ENCODE measurements at places on chromosomes 2 and 18.

DNA sequence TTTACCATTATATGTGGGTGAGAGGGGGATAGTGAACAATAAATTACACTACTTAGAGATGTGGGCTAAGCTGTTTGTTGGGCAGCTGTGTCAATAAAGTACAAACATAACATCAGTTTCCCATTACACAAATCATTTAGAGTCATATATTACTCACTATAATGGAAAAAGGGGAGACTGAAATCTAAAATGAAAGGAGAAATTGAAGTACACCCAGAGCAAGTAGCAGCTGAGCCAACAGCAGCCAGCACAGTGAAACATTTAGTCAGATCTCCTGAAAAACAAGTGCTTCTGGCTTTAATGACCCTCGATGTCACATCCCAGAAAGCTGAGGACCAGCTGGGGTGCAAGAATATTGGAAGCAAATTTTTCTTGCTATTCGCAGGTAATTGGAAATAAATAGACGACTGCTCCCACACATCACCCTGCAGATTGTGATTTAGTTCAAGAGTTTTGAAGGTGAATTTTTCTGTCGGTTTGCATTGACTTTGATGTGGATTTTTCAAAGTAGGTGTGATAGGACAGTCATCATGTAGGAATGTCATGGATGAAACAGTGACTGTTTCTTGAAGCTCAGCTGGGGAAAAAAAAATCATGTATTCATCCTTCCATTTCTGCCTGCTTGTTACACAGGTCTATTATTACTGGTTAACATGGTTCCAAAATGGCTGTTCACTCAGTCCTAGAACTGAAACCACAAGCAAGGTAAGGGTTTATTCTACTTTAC, 1607.3 kb upstream of the CELF4 start:
- no peak for DNase-seq

- no peak for DNase-seq
Measured at GRCh38 chr2:143616452-143616851, 487.2 kb downstream of the ARHGAP15 start.

DNA sequence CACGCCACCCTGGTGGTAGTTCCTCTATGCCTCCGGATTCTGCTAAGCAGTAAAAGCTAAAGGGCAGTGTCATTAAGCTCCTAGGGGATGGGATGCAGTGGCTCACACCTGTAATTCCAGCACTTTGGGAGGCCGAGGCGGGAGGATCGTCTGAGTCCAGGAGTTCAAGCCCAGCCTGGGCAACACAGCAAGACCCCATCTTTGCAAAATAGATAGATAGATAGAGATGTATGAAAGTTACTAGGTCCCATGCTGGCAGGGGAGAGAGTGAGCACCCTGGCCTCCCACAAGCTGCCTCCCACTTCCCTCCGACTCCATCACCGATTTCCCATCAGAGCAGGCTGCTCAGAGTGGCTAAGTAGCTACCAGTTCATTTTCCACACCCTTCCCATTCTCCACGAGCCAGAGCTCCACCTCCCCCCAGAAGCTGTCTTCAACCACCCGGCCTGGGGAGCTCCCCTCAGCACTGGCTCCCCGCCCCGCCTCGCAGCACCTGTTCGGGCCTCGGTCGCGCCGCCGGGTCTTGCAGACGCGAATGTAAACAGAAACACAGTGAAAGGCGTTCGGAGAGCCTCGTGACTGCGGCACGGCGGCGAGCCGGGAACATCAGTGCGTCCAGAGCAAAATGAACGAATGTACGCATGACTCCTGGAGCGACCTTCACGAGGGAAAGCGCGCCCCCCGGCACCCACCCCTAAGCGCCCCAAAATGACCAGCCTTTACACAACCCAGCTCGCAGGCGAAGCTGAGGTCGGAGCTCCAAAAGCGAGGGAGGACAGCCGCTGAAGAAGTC, 598 bp upstream of the CEP68 start:
- no peak for DNase-seq

DNA sequence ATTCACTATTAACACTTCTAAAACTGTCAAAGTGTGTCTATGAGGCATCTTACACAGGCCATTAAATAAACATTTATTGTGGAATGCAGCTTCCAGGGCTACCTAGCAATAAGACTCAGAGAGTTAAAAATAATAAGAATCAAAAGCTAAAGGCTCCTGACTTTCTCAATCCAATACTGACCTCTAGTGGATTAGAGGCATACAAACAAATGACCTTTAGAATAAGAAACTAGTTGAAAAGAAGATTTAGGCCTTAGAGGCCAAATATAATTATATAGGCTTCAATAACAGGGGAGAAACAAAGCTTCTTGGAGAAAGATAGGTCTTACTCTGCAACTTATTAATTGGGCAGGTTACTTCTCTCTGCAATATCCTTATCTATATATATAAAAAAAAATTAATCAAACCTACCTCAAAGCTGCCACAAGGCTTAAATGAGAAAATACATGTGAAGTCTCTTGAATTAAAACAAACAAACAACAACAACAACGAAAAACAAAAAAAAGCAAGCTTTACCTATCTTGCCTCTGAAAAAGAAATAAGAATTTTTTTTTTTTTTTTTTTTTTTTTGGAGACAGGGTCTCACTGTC, 246.1 kb downstream of the EXOC6B start:
- DNase-seq: no peak

- DNase-seq: no peak
Measured at GRCh38 chr2:177317443-177317842, 52.9 kb upstream of the NFE2L2 start.

DNA sequence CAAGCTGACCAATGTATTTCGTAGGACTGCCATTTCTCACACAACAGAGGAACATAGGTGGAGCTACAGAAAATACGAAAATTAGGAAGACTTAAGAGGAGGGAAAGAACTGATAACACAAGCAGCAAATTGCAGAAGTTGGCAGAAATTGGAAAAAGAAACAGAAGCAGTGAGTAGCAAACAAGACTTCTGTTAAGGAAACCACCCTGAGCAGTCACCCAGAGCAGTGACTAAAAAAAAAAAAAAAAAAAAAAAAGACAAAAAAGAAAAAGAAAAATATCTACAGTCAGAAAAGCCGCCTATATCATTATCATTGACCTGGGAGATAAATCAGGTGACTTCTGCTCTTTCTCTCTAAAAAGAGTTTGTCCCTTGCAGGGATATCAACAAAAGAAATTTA, 21.4 kb downstream of the STK17B start:
- DNase-seq: no peak

DNA sequence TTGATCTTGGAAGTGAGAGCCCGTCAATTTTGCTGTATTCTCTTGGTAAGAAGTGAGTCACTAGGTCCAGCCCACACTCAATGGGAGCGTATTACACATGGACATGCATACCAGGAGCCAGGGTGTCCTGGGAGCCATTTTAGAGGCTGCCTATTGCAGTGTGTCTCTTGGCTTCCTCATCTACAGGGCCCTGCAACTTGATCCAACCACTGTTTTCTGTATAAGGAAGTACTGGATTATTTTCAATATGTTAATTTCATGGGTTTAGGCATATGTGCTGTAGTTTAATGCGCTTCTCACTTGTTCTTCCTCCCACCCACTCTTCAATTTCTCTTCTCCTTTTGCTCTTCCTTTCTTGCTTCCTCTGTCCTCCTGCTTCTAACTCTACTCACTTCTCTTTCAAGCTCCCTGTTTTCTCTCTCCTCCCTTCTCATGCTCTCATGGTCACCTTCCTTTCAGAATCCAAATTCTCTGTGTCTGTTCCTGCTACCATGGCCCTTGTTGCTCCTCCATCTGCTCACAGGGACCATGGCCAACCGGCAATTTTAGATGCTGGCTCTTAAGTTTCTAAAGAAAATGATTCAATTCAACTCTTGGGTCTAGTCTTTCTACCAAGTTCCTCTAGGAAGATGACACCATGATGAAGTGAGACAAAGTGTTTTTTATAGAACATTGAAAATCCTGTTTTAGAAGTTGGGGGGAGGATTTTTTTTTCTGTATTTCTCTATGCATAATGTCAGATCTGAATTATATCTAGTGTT, 152.0 kb upstream of the ZEB2 start:
- peak; percentile 67 for DNase-seq

- peak; percentile 15 for DNase-seq
Measured at GRCh38 chr2:202831242-202832220, 40.0 kb downstream of the ICA1L start.

DNA sequence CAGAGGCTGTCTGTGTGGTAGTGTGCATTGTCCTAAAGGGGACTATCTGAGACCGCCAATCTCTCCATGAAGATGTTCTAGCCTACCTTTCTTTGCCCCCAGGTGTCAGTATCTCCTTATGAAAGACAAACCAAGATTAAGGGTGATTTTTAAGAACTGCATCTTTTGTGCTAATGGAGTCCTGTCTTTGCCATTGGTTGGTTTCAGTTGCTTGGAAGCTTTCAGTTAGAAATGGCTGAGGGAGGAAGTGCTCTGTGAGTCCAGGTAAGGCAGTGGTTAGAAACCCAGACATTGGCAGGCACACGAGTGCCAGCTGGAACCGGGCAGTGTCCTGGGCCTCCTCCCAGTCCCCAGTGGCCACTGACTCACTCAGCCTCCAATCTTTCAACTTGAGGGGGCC, 111.3 kb downstream of the DOCK10 start:
- no peak for DNase-seq

DNA sequence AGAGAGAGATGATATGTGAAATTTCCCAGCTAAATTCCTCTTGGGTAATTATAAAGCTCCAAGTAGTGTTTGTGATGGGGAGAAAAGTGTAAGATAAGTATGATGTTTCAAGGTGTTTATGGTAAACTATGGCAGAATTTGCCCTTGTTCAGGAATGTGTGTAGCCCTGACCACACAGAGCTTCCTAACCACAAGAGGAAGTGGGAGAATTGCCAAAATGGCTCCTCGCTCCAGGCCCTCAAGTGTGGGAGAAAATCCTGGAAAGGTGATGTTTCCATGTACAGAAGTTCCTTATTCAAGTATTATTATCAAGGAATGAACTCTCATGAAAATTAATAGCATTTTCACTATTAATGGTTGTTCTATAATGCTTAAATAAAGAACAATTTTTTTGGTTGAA, 878.3 kb downstream of the TDRD15 start:
- no peak for DNase-seq

GRCh38 chr2:120669121-120669952, 66.3 kb upstream of the GLI2 start:
- DNase-seq: no peak

GRCh38 chr2:101781791-101782426, 84.4 kb downstream of the MAP4K4 start:
- no peak for DNase-seq

GRCh38 chr2:219961947-219962498, 334.6 kb downstream of the SLC4A3 start:
- DNase-seq: no peak

DNA sequence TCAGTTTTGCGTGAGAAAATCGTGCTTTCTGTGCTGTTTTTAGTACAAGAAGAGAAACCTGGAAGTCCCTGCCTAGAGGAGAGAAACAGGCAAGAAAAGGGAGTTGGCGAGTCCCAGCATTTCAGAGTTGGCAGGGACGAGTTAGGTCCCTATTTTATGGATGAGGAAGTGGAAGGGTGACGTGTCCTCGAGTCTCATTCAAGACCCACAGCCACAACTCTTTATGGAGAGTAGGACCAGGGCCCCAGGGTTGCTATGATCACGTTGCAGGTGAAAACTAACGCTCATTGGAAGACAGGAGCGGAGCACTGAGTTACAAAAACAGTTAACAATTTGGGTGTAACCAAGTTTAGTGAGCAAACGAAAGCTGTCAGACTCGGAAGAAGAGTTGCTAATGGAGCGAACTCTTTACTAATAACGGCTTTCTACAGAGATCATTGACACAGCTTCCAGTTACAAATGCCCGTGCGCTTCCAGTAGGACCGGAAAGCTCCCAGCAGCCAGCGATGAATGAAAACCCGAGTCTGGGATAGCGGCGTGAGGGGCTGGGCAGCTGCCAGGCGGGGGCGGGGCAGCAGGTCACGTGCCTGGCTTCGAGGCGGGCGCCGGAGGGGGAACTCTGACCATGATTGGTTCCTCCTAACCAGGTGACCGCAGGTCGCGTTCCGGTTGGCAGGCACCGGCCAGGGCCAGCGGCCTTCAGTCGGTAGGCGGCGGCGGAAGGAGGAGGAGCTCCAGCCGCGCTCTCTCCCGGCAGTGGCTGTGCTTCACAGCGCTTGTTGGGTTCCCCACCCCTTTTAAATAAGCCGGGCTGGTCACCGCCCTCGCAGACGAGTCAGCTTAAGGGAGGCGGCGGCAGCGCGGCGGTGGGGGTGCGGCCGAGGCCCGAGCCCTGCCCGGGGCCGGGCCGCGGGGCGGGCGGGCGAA, at the start of gene CCNYL1:
Gene CCNYL1, plus strand, starts transcription at position 827 of the 927 bp plus-strand sequence. CDS start 257 bp downstream, outside the sequence.
- DNase-seq: peak; percentile 99

- DNase-seq: no peak
Measured at GRCh38 chr2:144796936-144797335, 277.0 kb upstream of the ZEB2 start.

DNA sequence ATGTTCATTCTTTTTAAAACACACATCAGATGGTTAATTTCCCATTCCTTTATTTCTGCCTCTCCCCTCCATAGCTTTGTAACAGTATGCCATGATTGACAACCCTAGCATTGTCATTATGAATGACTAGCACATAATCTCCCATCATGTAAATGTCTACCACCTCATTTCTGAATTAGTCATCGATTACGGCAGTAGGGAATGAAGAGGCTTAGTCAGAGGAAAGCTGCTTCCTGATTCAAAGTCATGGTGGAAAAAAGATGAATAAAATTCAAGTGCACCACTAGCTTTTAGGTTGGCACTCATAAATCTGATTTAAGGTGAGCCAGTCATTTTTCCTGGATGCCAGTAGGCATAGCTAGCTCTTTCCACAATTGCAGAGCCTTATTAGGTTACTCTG, 19.1 kb upstream of the ACMSD start:
- no peak for DNase-seq

DNA sequence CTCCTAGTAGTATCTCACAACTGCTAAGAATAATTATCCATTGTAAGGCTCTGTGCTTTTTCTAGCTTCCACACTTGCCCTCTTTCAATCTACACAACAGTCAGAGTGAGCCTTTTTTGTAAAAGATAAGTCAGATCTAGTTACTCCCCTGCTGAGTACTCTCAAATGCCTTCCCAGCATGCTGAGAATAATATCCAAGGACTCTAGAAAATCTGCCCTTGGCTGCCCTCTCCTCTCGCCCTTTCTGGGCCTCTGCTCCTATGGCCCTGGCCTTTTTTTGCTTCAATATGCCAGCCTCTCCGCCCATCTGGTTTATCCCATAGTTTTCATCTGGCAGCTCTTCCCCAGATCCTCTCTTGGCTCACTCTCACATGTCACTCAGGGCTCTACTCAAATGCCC, 455.9 kb upstream of the UBE2E3 start:
- DNase-seq: no peak

DNA sequence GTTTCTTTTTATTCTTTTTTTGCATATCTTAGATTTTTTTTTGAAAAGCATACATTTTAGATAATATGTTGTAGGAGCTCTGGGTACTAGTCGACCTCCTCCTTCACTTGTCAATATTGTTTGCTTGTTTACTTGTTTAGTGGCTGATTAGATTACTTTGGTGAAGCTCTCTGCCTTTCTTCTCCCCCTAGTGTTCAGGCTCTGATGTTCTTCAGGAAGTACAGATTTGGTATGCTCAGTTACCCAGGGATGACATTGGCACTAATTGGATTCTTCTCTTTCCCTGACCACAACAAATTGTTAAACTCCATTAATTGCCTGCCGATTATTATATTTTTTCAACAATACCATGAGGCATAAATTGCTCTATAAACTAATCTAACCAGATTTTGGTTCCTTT, 491.2 kb downstream of the SUCLG1 start:
- no peak for DNase-seq

GRCh38 chr18:49708662-49709346, 104.5 kb downstream of the ACAA2 start:
- DNase-seq: no peak

GRCh38 chr2:106232638-106233349, 38.7 kb upstream of the UXS1 start:
- DNase-seq: no peak

GRCh38 chr2:193583638-193584400, 1389.1 kb upstream of the TMEFF2 start:
- DNase-seq: no peak

GRCh38 chr2:233312874-233313273, 5.3 kb downstream of the SAG start:
- no peak for DNase-seq
